LNCaP clone FGC (cell line): ENCODE measurements at places on chromosomes 4 and X.
A peak's percentile ranks its signal among the peaks of the same experiment; 100 is the strongest.

- no peak for DNase-seq
Measured at GRCh38 chr4:41750121-41750625, 1.6 kb upstream of the PHOX2B start.

DNA sequence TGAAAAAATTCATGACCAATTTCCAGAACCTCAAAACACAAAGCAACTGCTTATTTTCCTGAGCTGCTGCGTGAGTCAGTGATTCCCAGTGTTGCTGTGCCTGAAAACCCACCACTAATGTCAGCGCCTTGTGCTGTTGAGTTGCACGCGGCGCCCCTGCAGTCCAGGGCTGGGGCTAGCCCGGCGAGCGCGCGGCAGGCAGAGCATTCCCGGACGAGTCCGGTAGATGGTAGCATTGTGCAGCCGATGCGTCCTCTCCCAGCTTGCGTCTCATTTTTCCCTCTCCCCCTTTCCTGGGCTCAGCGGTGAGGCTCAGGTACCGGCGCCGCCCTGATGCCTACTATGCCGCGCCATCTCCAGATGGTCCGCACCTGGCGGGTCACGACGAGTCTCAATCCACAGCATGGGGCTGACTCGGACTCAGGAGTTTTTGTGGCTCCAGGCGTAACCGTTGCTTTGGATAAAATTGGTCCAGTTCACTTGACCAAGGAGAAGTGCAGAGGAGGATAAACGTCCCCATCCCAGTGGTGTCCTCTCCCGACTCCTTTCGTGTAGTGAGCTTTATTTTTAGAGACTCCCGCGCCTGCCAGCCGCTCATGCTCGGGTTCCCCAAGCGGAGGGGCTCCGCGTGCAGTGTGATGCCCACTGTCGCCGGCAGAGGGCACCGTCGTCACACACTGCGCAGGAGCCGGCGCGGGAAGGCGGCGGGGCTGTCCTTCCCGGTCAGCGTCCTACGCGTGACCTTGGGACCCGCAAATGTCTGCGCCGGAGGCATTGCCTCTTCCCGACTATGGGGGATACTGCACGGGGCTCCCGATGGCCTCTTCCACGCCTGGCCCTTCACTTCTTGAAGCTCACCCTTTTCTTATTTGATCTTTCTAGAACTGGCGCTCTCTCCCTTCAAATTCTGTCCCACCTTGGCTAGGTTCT, 53.6 kb upstream of the IGFBP7 start:
- peak; percentile 44 for DNase-seq

GRCh38 chrX:84475596-84475995, 26.7 kb downstream of the HDX start:
- DNase-seq: no peak

DNA sequence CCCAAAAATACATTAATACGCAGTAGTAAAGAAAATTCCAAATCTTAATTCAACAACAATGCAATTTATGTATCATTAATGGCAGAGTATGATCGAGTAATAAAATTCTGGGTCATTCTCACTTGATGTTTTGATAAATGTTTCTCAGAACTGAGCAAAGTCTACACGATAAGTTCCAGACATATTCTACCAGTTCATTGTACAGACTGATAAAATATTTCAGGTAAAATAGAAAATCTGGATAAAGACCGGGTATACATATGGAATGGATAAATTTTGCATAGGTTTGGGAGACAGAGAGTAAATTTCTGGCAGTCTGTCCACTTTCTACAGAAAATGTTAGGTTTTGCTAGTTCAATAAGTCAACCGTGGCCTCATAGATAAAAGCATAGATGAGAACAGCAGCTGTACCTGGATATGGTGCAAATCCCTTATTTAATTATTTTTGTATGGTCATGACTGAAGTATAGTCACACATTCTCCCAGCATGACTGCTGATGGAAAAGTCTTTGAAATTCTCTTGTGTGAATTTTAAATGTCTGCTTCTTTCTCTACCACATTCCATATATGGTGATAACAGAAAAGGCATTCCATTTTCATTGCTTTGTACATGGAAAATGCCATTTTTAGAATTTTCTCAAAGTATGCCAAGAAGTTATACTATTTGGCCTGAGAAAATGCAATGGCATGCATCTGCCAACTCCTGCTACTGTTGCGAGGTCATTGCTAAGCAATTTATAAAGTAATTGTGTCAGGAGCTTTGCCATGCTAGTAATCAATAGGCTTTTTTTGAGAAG, 301.9 kb upstream of the ARSJ start:
- DNase-seq: no peak

DNA sequence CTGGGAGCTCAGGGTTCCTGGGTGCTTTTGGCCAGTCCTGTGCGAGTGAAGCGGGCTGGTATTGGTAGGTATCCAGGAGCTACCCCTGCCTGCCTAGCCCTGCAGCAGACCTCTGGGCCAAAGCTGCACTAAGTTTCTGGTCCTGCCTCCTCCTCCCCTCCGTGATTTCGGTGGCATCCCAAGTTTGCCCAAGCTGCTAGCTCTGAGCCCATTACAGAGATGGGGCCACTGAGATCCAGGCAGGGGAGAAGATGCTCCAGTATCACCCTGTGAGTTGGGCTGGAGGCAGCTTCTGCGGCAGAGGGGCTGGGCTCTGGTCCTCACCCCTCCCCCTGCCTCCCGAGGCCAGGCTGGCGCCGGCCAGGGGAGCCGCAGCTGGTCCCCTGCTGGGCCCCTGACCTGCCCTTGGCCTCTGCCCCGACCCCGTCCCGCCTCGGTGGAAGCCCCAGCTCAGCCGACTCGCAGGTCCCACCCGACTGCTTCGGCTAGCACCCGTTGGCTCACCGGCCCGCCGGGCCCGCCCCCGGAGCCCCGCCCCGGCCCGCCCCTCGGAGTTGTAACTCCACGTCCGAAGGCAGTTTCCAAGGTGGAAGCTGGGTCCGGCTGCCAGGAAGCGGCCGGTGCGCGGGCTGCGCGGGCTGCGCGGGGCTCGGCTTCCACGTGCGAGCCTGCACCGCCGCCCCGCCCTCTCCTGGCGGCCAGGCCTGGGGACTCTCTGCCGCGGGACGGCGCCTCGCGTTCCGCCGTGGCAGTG, at the start of gene DUSP9:
Gene DUSP9 (plus strand): TSS at position 584 of the 754 bp plus-strand sequence. CDS start 751 bp downstream, outside the sequence.
- no peak for DNase-seq

DNA sequence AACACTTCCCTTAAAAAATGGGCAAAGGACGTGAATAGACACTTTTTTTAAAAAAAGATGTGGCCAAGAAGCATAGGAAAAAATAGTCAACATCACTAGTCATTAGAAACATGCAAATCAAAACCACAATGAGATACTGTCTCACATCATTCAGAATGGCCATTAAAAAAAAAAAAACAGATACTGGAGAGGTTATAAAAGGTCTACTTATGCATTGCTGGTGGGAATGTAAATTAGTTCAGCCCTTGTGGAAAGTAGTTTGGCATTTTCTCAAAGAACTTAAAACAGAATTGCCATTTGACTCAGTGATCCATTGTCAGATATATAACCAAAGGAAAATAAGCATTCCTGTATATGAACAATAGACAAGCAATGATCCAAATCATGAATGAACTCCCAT, 352.8 kb upstream of the EPHA5 start:
- no peak for DNase-seq

DNA sequence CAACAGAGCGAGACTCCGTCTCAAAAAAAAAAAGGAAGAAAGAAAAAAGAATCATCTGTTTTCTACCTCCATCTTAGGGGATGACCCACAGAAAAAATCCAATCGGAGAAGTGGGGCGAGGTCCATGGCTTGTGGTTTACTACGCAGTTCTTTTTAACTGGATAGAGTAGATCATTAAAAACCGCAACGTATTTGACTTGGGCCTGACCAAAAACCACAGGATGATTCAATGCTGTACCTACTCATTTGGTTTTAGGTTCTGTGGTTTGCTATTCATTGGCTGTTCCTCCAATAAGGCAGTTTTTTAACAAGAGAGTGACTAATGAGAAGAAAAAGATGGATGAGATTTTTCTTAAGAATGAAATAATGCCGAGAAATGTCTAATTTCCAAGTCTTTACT, 83.7 kb downstream of the FREM3 start:
- DNase-seq: no peak

DNA sequence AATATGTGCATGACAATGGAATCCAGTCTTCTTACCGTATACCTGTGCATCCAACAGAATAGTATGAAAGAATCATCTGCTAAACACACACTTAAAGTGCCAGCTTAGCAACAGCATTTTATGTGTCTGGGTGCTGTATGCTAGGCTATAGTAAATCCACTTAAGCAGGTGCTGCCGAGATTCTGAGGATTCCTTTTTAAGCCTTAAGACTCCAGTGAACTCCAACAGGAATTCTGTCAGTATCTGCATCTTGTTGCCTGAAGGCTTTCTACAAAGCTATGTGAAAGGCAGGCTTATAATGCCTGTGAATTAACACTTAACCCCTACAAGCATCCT, 1076.4 kb upstream of the PABPC4L start:
- DNase-seq: no peak

- no peak for DNase-seq
Measured at GRCh38 chrX:17654116-17654515, 83.2 kb upstream of the SCML1 start.

DNA sequence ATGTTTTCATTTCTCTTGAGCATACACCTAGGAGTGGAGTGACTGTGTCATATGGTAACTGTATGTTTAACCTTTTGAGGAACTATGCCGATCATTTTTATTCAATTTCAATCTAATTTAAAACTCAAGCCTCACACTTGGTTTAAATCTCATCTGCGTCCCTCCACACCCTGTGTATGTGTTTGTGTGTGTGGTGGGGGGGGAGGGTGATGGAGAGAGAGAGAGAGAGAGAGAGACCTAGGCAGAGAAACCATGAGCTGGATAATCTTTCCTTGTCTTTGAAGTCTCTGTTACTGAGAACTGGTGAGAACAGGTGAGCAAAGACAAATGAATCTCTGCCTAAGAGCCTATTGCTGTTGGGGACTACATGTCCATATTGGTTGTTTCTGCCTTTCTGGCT, 105.0 kb downstream of the ARHGAP24 start:
- no peak for DNase-seq

DNA sequence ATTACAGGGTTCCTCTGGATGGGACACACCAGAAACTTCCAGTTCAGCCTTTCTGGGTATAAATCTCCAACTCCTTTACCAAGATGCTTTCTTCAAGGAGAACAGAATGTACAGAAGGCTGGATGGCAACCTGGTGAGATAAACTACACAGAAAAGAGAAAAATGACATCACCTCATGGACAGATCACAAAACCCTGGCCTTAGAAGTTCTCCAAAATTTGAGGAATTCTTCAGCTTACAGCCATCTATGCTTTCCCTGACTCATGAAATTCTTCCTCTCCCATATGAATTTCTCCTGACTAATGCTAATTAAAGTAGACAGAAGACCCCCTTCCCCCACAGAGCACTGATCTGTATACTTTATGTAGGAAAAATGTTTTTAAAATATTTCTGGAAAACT, 345.4 kb downstream of the STIM2 start:
- DNase-seq: no peak

GRCh38 chr4:87566276-87566675, 37.1 kb upstream of the SPARCL1 start:
- no peak for DNase-seq

DNA sequence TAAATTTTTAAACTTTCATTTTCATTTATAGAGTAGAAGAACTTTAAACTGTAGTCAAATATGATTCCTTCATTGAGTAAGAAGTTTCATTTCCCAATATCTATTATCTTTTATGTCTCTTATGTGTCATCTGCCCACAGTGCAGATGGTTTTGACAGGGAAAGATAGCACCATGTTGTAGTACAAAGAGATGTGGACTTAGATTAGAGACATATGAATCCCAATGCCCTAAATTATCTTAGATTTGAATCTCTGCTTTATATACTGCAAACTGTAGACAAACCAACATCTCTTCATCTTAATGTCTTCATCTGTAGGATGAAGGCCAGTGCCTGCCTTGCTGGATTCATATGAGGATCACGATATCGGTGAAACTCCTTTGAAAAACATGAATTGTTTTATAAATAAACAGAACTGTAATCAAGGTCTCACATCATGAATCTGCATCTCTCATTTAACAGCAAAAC, 217.5 kb downstream of the BANK1 start:
- no peak for DNase-seq

DNA sequence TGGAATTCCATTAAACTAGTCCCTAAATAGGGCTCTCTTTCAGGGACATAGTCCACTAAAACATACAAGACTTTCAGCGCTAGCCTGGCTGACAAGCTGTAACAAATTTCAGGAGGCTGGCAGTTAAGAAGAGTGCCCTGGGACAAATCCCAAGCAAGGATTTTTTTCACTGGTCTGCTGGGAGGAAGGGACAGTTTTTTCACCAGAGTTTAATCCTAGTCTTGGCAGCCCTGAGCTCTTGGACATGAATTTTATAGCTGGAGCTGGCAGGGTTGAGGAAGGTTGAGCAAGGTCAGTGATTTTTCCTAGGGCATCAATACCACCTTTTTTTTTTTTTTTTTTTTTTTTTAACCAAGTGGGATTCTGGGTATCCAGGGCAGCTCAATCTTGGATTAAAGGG, 184.4 kb downstream of the SH2D1A start:
- DNase-seq: peak; percentile 69

GRCh38 chr4:74934888-74935287, 2.0 kb downstream of the PARM1 start:
- no peak for DNase-seq

DNA sequence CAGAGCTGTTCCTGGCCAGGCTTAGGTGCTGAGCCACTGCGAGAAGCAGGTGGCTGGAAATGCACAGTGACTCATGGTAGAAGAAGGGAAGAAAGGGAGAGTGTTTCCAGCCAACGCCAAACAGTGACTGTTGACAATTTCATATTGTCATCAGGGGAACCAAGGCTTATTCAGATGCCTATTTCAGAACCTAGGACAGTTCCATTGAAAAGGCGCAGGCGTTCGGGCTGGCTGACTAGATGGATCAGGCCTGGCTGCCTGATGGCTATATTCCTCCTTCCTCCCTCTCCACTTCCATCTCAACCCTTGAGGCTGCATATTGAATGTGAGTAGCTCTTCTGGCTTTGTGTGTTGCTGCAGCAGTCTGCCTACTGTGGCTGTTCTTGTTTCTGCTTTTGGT, 73.0 kb upstream of the FRMPD4 start:
- no peak for DNase-seq

- DNase-seq: no peak
Measured at GRCh38 chr4:25020236-25020635, 10.5 kb downstream of the LGI2 start.

DNA sequence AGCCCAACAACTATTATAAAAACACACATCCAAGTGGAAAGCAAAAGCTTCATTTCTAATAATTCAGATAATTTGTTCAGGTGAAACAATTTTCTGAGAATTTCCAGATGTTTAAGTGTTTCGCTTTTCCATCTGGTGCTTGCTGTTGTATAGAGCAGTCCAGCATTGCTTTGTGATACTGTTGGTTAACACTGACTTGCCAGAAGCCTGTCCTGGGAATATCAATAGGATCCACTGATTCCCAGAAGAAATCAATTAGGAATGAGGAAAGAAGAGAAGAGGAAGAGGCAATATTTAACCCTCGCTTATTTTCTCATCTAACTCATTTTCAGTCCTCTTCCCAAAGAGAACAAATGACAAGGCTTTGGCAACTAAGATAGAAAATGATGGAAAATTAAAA, 94.9 kb upstream of the DDIT4L start:
- DNase-seq: no peak

- DNase-seq: no peak
Measured at GRCh38 chr4:155609455-155610059, 57.1 kb upstream of the GUCY1A1 start.
